ENCODE measurements at places on chromosomes 5 and 9. TPM values are rescaled to one million over a fixed set of nuclear protein-coding genes. Genes with fewer than 3 reads are reported as not detected.

DNA sequence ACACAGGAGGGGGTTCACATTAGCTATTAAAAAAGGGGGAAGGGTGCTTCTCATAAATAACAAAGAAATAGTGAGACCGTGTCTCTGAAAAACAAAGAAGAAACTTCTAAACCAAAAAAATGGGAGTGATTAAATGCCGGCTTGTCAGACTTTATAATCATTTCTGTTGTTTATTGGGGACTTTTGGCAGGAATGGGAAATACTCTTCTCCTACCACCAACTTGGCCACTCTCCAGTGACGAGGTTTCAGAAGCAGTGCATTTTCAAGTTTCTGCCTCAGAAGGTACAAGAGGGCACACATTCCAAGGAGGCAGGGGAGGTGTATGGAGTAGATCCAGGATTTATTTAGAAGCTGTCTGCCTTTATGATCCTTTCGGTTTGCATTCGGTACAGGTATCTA lies 46.2 kb downstream of the LIX1 start:
- no peak for DNase-seq

DNA sequence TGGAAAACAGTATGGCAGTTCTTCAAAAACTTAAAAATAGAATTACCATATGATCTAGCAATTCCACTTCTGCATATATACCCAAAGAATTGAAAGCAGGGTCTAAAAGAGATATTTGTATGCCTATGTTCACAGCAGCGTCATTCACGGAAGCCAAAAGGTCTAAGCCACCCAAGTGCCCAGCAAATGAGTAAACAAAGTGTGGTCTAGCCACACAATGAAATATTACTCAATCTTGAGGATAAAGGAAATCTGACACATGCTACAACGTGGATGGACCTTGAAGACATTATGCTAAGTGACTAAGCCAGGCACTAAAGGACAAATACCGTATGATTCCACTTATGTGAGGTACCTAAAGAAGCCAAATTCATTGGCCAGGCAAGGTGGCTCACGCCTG lies 11.1 kb upstream of the MED27 start:
- DNase-seq, result no peak

DNA sequence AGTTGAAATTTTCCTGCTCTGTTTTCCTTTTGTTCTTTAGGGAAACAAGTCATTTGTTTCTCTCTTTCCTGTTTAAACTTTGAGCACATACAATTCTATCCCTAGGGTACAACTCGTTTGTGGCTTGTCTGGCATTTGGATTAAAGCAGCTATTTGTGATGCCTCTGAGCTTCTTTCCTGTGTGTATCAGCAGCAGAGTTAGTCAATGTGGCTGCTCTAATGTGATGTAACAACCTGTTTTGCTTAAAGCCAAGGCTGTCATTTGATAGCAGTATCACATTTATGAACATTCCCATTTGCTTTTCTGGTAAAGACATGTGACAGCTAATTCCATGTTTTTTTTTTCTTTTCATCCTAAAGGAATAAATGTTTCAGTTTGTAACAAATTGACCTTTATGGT lies 314.3 kb upstream of the CHD1 start:
- no peak for DNase-seq

- no peak for DNase-seq
Observed at GRCh38 chr9:37668116-37668601, 17.4 kb downstream of the FRMPD1 start.

- no peak for DNase-seq
Observed at GRCh38 chr9:111282845-111283244, 47.2 kb downstream of the OR2K2 start.

- no peak for DNase-seq
Observed at GRCh38 chr5:160198146-160198545, 31.2 kb upstream of the FABP6 start.

DNA sequence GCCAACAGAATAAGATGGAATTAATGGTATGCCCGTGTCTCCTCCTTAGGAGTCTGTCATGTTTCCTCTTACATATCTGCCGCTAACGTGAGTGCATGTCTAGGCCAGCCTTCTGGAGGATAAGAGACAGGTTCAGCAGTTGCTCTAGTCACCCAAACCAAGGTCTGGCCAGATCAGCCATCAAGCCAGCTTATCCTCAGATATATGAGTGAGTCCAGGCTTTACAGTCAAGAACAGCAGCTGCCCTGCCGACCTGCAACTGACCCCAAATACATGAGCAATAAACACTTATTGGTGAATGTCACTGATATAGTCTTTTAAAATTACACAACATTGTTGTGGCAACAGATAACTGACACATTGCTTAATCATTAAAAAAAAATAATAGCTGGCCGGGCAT lies 123.5 kb downstream of the TSSK1B start:
- DNase-seq, result no peak

DNA sequence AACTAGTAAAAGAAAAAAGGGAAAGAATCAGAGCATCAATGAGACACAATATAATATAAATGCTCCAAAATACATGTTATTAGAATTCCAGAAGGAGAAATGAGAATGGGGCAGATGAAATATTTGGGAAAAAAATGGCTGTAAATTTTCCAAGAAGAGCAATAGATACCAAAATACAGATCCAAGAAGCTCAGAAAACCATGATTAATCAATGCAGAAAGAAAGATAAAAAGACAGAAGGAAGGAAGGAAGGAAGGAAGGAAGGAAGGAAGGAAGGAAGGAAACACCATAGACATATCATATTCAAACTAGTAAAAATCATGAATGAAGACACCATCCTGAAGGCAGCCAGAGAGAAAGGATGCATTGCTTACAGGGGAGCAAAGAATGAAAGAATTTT lies 920.9 kb downstream of the EFNA5 start:
- DNase-seq, result no peak

DNA sequence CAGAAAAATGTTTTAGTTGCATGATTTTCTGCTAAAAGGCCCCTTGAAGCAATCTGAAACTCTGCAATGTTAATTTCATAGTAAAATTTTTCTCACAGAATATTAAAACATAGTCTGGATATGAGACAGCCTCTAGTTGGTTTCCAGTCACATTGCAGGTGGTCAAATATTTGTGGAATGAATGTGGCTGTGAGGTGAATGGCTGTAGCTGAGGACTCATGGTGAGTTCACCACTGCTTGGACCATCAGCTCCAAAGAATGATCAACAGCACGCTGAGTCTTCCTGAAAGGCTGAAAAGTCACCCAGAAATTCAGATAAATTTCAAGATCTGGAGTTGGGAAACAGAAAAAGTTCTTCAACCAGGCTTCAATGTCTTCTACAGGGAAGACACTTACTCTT lies 79.8 kb downstream of the MAT2B start:
- no peak for DNase-seq

DNA sequence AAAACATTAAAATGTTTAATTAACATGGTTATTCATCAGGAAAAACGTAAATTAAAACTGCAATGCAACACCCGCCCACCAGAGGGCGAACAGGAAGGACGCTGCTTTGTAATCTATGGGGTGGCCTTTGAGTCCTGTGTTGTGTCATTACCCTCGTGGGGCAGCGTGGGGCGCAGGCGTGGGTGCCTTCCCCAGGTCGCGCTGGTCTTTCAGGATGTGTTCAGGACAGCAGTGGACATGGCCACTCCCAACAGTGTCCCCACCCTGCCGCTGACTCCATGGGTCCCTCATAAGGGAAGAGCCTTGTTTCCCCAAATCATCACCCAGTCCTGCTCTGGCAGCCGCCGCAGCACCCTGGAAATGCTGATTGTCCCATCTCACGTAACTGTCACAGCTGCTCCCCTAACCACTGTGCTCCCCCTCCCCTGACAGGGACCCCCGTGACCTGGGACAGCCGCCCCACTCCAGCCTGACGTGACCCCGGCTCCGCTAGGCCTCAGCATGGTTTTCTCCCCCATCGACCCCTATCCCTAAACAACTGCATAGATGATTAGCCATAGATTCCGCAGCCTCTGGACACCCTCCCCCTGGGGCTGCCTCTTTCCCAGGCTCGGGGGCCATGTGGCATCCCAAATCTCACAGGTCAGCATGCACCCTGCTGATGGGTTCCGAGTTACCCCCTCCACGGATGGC lies 36.4 kb downstream of the GLT6D1 start:
- no peak for DNase-seq

DNA sequence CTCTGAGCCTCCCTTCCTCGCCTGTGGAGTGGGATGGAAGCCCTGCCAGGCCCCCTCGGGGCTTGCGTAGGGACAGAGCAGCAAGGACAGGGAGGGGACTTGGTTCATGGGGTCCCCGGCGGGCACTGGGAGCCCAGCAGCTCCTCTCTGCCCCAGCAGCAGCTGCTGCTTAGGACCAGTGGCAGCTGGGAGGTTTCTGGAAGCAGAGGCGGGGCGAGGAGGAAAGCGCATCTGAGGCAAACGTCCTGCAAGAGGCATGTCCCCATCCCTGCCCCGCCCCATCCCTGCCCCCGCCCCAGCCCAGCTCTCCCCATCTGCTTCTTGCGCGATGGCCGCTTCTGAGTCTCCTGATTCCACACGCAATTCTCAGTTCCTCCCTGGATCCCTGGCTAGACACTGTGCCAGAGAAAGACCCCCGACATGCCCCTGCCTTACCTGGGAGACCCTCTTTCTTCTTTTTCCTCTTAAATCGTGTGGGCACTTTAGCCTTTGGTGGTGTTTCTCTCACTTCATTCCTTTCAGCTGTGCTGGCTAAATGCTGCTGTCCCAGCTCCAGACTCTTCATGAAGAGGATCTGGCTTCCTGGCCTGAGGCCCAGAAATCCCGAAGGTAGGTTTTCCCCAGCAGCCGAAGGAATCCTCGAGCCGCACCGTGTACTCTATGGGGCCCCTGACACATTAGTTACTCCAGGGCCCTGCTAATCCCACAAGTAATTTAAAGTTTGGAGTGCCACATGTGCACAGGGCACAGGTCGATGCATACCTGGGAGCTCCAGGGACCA lies 4.4 kb upstream of the OR2S2 start:
- no peak for DNase-seq

DNA sequence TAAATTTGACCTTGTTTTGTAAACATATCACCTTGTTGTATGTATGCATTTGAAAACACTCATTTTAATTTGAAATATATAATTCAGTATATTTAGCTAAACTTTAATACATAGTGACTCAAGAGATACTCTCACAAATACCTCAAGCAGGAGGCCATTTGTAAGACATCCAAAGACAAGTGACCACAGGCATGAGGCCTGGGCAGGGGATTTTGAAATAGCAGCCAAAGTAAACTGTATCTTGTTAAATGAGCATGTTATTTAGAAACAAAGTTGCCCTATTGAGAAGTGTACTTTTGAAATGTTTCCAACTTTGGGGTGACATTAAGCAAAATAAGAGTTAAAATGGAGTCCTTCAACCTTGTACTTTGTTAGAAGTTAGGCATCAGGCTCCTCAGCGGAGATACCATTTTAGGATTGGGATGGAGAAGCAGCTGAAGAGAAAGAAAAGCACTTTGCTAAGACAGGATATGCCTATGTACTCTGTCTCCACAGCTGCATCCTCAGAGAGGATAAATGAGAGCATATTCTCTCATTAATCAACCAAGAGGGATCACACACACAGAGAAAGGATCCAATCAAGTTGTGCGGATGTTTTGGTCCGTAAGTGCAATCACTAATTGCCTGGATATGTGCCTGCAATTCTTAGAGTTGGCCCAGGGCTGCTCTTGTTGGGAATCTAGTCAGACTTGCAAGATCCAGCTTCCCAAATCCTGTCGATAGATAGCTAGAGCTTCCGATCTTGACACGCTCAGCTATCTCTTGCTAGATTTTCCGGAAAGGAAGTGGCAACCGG lies 157.5 kb upstream of the HAPLN1 start:
- DNase-seq, result no peak

- no peak for DNase-seq
Observed at GRCh38 chr5:89353837-89354551, 471.0 kb upstream of the MEF2C start.

GRCh38 chr5:8456846-8457186 lies 587.9 kb downstream of the MTRR start:
- DNase-seq, result no peak

DNA sequence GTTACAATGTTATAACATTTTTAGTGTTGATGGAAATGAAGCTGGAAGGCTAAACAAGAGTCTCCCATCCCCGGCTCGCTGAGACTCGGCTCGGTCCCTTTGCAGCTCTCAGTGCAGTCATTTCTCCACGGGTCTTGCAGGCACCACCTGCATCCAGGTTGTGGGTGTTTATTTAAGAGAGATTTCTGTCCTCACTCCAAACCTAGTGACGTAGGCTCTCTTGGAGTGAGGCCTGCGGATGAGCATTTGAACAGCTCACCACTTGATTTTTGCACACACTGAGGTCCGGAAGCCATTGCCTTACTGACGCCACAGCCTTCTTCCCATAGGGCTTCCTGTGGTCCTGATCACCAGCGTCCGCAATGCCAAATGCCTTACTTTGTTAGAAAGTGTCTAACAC lies 197.7 kb upstream of the OTULINL start:
- DNase-seq, result no peak

DNA sequence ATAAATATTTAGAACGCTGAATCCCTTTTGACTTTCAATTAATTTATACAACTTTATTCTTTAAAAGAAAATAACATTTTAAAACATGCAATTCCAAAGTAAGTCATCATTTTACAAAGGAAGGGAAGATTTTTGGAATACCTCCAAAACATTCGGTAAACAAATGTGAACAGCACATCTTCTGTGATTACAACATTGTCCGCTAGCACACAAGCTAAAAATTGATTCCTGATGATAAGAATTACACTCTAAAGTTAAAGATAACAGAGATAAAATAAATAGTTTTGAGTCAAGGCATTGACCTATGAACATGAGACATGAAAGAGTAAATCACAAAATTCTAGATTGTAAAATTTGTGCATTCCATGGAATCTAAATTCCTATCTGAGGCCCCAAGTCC lies 56.2 kb upstream of the TRAF1 start:
- no peak for DNase-seq

GRCh38 chr5:80072103-80073073 lies 37.2 kb downstream of the THBS4 start:
- no peak for DNase-seq

GRCh38 chr5:100890461-100891008 lies 12.5 kb downstream of the ST8SIA4 start:
- DNase-seq, result no peak

CARD9 gene
- 0.59 TPM for total RNA-seq

MCIDAS gene
- 0.13 TPM for total RNA-seq

LURAP1L gene
- 3.3 TPM for total RNA-seq

BTNL8 gene
- total RNA-seq, result not detected

ZBTB5 gene
- 11.5 TPM for total RNA-seq

CAPSL gene
- not detected for total RNA-seq

FAM120AOS gene
- total RNA-seq, result 32.6 TPM

CNTFR gene
- not detected for total RNA-seq

KIF24 gene
- total RNA-seq, result 2.5 TPM

WNT8A gene
- total RNA-seq, result not detected

KLHL3 gene
- total RNA-seq, result 14.9 TPM

LCN9 gene
- total RNA-seq, result not detected

Data from pulmonary artery endothelial cell (primary cell).